Stimulated activated CD8-positive, alpha-beta memory T cell treated with anti-CD3 and anti-CD28 coated beads, Interleukin-4, amount 100 ng/mL, for 1 hour (primary cell): ENCODE measurements at places on chromosomes 4 and X.

DNA sequence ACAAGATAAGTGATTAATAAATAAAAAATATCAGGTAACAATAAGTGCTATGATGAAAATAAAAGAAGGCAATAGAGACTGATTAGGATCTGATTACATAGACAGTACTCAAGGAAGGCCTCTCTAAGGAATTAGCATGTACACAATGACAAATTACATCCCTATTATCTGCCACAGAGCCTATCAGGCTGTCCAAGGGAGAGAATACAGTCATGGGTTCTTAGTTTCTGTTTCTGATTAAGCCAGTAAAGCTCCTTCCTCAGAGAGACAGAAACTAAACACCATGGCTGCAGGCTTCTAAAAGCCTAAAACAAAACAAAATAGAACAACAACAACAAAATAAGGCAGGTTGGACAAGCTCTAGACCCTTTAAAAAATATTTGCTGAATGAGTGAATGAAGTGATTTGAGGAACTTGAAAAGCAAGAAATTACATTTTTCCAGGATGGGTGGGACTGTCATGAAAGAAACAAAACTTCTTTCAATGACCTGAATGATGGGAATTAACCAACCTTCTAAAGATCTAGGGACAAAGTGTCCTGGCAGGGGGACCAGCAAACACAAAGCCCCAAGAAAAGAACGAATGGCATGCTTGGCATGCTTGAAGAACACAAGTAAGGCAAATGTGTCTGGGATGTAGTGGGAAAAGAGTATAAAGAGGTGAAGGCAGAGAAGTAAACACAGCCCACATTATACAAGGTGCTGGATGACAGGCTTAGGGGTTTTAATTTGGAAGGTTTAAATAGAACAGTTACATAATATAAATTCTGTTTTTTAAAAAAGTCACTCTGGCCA lies 44.1 kb downstream of the NAA11 start:
- DNase-seq: no peak

DNA sequence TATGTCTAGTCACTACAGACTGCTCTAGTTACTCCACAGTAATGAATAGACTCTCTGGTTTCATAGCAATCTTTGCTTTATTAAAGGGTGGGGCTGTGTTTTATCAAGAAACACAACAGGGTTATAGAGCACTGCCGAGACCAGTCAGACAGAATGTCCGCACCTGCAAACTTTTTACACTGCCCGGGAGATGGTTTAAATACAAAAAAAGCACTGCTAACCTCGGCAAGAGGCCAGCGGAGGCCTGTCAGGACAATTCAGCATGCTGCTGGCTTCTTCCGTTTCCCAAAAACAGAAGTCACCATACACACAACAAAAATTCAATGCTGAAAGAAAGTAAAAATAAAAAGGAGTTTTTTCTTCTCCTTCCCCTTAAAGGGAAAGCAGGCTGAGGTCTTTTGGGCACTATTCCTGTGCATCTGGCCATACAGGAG lies 67.4 kb downstream of the IRF2 start:
- DNase-seq: no peak

- DNase-seq: no peak
Measured at GRCh38 chr4:156251373-156252065, 297.9 kb upstream of the CTSO start.

GRCh38 chr4:113602646-113603228 lies 158.8 kb downstream of the CAMK2D start:
- no peak for DNase-seq

DNA sequence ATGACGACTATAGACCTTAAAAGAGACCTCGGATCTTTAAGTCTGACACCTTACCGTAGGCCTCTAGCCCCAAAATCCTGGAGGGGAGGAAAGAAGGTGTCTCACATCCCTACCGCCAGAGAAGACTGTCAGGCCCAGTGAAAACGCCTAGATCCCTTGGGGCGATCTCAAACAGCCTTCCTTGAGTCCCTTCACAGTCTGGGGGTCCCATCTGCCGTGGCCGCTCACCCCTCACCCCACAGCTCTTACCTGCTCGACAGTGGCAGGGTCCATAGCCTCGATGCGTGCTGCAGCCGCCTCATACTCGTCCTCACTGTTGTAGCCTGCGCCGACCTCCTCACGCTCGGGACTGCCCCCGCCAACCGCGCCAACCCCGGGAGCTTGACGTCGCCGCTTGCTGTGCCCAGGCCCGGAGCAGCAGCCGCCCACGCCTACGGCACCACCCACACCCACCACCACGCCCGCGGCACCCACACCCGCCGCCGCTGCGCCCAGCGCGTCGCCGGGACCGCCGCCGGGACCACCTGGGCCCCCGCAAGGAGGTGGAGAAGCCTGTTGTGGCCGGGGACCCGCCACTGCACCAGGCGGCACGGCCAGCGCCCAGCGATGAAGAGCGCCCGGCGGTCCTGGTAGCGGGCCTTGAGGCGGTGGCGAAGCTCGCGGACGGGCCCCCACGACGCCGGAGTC lies 536 bp downstream of the OTUD5 start:
- DNase-seq: no peak

- DNase-seq: no peak
Measured at GRCh38 chr4:53477038-53477565, 99.7 kb downstream of the FIP1L1 start.

DNA sequence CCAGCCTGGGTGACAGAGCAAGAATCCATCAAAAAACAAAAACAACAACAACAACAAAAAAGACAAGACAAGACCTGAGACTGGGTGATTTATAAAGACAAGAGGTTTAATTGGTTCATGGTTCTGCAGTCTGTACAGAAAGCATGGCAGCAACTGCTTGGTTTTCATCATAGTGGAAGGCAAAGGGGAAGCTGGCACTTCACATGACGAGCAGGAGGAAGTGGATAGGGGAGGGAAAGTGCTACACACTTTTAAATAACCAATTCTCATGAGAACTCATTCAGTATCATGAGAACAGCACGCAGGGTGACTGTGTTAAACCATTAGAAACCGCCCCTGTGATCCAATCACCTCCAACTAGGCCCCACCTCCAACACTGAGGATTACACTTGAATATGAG lies 28.4 kb upstream of the SLC10A7 start:
- no peak for DNase-seq

- no peak for DNase-seq
Measured at GRCh38 chrX:36867143-36867542, 141.0 kb upstream of the FAM47C start.

DNA sequence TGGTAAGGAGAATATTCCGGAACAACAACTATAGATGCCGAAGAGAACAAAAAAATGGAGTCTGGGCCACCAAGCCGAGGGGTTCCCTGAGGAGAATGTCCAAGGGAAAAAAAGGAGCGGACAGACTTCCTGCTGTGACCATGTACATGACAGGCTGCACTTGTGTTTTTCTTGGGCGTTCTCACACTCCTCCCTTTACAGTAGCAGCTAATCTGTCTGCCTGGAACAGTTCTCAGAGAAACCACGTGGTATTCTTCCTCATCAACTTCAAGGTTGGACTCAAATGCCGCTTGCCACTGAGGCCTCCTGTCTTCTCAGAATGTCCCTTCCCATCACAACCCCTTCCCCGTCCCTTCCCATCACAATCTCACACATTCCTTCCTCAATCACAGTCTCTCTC lies 30.8 kb upstream of the MTNR1A start:
- DNase-seq: no peak

- no peak for DNase-seq
Measured at GRCh38 chrX:102832661-102833060, 104.4 kb upstream of the RAB40AL start.

DNA sequence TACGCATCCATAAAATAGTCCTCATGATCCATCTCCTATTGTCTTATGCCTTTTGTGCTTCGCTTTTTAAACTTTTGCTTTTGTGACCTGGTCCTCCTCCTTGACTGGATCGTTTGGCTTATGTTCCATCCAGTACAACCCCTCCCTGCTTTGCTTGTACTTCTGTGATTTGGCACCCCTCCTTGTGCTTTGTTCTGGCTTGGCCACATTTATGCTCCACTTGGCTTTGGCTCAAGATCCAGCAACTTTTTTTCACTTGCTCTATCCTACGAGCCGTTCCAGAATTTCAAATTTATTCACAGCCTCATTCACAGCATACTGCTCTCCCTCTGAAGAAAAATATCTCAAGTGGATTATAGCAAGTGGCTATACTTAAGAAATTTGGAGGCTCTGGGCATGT lies 28.0 kb upstream of the GLRA2 start:
- DNase-seq: no peak

GRCh38 chr4:73387552-73387951 lies 16.5 kb upstream of the ALB start:
- DNase-seq: no peak

- no peak for DNase-seq
Measured at GRCh38 chr4:109113521-109113920, 188.9 kb downstream of the COL25A1 start.

DNA sequence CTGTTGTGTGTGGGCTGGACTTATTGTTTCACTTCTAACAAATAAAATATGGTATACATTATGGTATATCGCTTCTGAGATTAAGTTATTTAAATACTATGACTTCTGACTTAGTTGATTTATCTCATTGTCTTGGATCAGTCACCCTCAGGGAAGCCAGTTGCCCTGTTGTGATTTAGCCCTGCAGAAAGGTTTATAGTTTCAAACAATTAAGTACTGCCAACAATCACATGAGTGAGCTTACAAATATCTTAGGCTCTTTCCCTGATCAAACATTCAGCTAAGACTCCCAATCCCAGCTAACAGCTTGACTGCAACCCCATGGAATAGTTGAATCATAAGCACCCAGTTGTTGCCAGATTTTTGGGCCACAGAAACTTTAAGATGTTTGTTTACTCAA lies 85.4 kb downstream of the MAGEC1 start:
- no peak for DNase-seq

- no peak for DNase-seq
Measured at GRCh38 chrX:39874202-39874816, 223.4 kb downstream of the BCOR start.

DNA sequence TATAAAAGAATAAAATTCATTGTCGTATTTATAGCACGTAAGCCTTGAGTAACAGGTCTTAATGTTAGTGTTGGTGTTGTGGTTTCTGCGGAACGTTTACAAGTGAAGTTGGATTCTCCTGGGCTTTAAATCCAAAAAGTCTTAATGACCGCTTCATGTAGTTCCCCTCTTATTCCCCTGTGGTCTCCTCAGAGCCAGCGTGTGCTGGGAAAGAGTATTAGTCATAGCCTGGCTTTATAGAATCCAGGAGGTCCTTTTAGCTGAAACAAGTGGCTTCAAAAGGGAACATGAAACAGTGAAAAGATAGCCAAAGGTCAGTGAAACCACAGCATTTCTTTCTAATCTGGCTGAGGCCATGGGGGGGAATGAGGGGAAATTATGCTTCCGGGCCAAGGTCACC lies 79.1 kb downstream of the CLCN4 start:
- DNase-seq: no peak

- no peak for DNase-seq
Measured at GRCh38 chrX:23292988-23293651, 41.5 kb upstream of the PTCHD1 start.

- no peak for DNase-seq
Measured at GRCh38 chrX:104282166-104282725, 27.5 kb upstream of the ESX1 start.

DNA sequence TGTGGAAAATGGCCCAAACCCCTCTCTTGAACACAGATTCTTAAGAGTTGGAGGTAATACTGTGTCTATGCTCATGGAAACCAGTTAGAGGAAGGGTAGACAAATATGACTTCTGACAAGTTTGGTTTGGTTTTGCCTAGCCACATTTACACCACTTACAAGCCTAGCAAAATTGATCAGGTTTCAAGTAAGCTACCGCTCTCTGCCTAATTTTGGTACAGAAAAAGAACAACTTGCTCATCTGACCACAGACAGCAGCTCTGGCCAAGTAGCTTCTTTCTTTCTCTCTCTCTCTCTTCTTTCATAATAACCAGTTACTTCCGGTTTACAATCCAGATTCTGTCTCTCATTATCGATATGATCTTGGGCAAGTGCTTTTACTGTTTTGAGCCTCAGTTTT lies 260.0 kb downstream of the GLUD2 start:
- DNase-seq: no peak

- DNase-seq: no peak
Measured at GRCh38 chrX:17495052-17495451, 120.1 kb downstream of the NHS start.

GRCh38 chr4:165308166-165308565 lies 19.3 kb upstream of the MSMO1 start:
- no peak for DNase-seq

DNA sequence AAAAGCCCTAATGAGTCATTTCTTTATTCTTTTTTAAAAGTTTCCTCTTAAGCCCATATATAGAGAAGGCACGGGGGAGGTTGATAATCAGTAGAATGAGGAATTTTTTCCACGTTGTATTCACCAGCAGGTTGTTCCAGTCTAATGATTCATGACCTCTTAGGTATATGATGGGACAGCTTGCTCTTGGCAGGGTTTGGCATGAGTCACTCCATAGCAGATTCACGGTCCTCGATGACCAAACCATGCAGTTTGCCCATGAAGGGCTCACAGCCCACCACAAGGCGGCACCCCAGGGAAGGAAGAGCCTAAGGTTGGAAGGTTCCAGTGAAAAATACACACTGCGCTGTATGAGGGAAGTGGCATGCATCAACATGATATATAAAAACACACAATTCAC lies 623.8 kb upstream of the DIPK2B start:
- DNase-seq: no peak

DNA sequence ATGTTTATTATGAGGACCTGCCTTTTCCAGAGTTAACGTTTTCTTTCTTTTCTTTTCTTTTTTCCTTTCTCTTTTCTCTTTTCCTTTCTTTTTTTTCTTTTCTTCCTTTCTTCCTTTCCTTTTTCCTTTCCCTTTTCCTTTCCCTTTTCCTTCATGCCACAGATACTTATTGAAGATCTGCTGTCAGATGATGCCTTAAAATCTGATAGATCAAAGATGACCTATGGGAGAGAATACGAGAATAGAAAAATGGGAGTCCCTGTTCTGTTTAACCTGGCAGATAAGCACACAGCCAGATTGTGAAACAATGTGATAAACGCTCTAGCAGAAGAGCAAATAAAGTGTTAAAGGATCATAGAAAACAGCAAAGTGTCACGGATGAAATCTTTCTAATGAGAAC lies 38.9 kb downstream of the AFF1 start:
- no peak for DNase-seq

GRCh38 chr4:140903522-140904475 lies 147.6 kb upstream of the TBC1D9 start:
- no peak for DNase-seq

DNA sequence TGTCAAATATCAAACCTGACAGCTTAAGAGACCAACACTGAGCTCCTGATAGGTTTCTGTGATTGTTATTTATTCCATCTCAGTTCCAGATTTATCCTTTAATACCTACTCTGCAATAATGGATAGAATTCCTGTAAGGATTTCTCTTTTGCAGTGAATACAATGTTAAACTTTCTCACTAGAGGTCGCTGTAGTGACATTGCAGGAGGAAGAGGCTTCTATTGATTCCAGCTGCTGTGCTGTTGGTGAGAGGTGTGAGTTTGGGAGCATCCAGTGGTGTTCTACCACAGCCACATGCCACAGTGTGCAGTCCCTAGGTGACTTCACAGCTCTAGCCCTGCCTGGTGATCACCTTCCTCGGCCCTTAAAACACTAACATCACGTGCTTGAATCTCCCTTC lies 34.6 kb upstream of the DCAF8L2 start:
- DNase-seq: no peak
